ENCODE measurements at places on chromosomes 6 and 20.

- no peak for DNase-seq
Measured at GRCh38 chr6:46184114-46184513, 13.3 kb upstream of the ENPP5 start.

GRCh38 chr6:99384507-99384906 is 9.5 kb downstream of the COQ3 start:
- DNase-seq: no peak

DNA sequence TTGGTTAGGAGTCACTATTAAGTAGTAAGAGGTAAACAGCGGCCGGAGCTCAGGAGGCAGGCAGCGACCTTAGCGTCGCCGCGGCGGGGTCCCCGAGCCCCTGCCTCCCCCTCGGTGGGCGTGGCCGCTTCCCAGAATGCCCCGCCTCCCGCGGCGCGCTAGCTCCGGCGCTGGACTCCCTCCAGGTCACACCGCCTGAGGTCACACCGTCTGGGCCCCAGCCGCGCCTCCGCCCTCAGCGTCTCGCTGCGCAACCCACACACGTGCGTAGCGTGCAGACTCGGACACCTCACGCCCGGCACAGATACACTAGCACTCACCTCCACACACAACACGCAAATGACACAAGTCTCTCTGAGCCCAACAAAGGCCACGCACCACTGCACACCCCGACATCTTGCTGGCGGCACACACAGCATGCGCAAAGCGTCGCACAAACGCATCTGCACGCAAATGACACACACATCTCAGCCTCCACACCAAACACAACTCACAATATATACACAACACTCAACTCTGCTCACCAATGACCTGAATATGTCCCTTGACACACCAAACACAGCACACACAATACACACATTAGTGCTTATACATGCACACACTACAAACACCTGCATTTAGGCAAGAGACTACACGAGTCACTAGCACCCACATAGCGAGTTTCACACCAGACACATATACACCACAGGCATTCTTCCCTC is 17.6 kb upstream of the CDKN1A start:
- no peak for DNase-seq

GRCh38 chr6:14228571-14228970 is 111.0 kb downstream of the CD83 start:
- DNase-seq: no peak

GRCh38 chr6:145384503-145384902 is 350.8 kb downstream of the EPM2A start:
- no peak for DNase-seq

DNA sequence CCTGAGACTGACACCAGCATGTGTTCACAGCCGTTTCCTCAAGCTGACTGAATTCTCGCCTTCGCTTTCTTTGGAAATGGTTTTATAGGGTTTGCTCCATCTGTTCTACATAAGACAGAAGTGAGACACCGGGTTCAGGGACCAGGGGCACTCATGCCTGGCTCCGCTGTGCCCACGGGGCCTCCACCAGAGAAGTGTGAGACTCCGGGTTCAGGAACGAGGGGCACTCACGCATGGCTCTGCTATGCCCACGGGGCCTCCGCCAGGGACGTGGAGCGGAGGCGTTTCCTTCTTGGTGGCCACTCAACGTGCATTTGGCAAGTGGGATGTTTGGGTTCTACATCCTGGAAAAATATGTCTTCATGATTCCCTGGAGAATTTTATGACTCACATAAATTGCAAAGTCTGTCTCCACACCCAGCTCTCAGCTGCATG is 106.6 kb downstream of the RNASET2 start:
- no peak for DNase-seq

DNA sequence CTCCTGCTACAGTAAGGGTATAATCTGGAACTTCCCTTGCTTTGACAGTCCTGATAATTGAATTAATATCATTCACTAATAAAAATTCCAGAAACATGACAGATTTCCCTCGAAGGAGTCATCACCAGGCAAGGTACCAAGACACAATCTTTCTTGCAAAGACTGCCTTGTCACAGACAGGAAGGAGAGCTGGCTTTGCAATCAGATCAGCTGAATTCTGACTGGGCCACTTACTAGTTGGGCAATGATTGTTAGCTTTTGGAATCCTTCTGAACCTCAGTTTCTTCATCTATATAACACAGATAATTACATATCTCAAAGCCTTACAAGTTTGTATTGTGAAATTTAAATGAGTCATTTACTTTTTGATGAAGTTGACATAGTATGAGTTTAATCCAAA is 344.2 kb downstream of the RFPL4B start:
- no peak for DNase-seq

DNA sequence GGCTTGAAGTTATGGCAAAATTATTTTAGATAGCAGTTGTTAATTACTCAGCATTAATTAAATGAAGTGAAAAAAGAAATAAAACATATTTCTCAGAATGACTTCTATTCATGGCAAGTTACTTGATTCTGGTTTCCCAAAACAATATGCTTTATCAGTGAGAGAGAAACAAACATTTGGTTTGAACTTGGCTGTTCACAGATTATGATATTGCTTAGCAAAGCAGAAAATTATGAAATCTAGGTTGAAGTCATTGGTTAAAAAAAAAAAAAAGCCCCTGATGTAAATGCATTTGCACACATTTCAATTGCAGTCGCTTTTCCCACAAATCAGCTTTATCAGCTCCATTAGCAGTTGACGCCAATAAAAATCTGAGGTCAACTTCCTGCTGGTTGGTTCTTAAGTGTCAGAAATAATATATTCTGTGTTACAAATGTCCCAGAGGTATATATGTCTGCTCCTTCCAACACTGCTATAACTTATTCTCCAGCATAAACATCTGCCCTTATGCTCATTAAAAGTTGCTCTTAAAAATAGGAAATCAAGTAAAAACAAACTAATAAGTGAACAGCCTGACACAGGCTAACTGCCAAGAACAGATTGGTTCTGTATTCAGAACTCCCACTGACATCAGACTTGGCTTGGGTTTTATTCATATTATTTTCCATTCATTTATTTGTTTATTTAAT is 275.4 kb downstream of the PHF3 start:
- DNase-seq: no peak
